Erythroblast (primary cell): ENCODE measurements at places on chromosomes 3 and 15.

- no peak for DNase-seq
Measured at GRCh38 chr3:156418428-156418827, 136.5 kb downstream of the SSR3 start.

DNA sequence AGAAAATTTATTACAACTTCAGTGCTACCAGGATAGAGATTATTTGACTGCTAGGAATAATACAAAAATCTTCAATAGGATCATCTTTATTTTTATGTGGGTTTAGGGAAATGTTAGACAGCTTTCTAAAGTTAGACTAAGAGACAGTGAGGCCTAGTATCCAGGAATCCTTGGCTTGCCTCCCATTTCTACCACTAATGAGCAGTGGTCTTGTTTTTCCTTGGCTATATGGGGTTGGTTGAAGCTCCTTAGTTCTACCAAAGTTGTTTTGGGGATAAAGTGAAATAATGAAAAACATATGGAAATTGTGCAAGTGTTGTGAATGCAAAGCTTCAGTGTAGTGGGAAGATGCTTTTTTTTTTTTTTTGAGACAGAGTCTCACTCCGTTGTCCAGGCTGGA, 16.8 kb downstream of the AP4E1 start:
- DNase-seq, result no peak

DNA sequence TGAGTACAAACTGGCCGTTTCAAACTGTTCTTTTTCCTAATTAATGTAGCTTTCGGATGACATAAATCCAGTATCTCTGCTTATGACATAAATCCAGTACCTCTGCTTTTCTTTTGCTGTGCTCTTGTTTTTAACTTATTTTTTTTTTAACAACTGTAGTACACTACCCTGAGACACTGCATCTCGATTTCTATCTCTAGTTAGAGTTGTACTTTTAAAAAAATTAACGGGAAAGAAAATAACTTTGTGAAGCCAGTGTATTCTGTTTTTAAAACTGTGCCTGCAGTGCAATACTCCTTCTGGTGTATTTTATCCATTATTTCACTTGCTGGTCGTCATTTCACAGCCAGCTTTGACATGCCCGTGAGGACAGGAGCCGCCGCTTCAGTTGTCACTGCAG, 46.6 kb downstream of the ASB7 start:
- no peak for DNase-seq

GRCh38 chr3:193981504-193981903, 154.4 kb upstream of the HES1 start:
- DNase-seq, result no peak

DNA sequence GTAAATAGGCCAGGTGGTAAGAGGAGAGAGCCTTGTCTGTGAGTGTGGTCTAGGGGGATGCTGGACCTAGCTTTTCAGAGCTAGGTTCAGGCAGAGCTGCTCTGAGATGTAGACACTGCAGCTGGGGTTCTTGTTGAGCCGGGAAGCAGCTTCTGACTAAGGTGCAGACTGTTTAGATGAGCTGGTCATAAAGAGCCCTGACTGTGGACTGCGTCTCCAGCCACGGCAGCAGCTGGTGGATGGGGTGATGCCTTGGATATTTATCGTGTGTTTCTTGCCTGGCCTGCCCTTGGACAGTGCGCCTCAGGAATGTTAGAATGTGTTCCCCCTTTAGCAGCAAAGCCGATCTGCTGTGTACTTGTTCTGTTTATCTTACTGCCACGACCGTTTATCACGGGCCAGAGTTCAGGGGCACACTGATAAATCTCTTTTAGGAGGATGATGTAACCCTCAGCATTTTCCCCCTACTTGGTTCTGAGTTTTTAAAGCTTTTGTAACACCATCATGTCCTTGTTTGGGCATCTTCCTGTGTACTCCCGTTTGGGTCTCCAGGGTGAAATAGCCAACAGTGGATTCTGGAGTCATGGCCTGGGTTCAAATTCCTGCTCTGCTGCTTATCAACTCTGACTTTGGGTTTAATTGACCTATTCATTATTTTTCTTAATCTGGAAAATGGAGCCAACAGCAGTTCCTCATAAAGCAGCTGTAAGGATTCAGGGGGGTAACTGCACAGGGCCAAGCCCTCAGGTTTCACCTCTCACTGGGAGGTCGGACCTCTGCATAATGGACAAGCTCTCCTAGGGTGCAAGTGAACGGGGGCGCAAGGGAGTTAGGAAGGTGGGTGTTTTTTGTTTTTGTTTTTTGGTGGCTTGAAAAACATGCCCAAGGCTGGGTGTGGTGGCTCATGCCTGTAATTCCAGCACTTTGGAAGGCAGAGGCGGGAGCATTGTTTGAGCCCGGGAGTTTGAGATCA, 51.4 kb downstream of the FLNB start:
- DNase-seq, result peak; percentile 87

GRCh38 chr15:37112171-37112570, 11.8 kb upstream of the MEIS2 start:
- DNase-seq, result no peak

GRCh38 chr15:56240390-56240789, 3.3 kb downstream of the RFX7 start:
- DNase-seq, result no peak

- no peak for DNase-seq
Measured at GRCh38 chr3:55636300-55637195, 149.4 kb upstream of the WNT5A start.

- no peak for DNase-seq
Measured at GRCh38 chr3:178585454-178585853, 49.2 kb downstream of the KCNMB2 start.

DNA sequence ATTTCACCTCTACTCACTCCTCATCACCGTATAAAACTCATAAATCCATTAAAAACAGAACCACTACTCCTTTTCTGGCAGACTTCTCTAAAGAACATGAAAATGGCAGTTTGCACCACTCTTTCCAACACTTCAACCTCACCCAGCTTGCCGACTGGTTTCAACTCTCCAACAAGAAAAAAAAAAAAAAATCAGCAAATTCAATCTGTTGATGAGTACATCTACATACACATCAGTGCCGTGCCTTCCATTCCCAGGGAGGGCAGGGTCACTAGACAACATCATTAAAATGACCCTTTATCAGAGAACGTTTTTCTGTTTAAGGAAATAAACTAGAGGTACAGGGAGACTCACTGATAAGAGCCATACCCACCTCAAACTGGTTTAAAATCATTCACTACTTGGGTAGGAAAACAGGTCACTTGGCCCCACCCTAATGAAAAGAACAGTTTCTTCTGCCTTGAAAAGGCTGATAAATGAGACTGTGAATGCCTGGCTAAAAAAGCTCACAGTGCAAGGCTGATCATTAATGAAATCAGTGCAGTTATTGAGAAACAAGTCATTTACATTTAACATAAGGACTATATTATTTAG, 6.0 kb downstream of the ANXA2 start:
- DNase-seq, result no peak

- DNase-seq, result no peak
Measured at GRCh38 chr3:99927671-99928457, 110.2 kb downstream of the CMSS1 start.

GRCh38 chr3:9820946-9821345, 10.9 kb downstream of the TTLL3 start:
- DNase-seq, result peak; percentile 33

DNA sequence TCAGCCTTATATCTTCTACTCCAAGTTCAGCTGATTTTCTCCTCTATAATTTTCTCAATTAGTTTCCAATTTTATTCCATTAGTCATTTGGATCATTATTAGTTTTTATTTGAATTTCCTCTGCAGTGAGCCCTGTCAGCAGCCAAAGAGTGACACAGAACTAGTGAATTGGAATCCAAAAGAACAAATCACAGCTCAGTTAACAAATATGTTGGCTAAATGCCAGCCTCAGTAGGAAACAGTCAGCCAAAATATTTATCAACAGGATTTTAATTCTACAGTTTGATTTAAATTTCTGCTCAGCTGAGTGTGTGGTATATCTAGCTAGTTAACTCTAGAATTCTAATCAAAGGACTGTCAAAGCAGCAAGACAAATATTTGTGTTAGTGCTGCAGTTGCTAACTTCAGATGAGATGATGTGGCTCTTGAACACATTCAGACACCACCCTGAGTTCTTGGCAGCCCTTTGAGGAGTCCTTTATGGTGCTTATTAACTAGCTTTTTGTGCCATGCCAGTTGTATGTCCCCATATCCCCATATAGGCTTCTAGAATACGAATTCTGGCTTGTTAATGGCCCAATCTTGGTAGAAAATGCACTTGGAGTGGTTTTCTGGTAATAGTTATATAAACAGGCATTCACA, 194.5 kb downstream of the CPNE4 start:
- DNase-seq, result no peak

DNA sequence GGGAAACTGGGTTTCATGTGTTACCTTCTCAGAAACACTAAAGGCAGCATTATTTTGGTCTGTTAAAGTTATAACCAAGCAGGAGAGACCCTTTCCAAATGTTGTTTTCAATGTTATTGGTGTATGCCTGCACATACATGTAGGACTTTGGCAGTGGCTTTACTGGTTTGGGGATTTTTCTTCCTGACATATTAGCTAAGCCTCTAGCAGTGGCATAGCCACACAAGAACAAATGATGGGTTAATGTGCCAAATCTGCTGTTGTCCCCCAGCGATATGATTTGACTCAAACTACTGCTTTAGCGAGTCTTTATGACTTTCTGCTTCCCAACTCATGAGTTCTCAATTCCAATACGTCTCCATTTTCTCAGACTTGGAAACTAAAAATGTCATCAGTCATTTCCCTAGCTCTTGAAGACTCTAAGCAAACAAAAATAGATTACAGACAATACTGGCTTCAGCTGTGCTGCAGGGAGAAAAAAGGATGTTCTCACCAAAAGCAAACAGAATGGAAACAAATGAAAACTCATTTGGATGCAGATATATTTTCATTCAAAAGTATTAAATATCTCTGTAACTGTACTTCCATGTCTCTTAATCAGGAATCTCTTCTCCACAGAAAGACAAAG, 29.6 kb downstream of the TPM1 start:
- no peak for DNase-seq

- peak; percentile 15 for DNase-seq
Measured at GRCh38 chr3:187368251-187369088, at the start of gene RTP4. Gene RTP4 (plus strand): TSS chr3:187368385. CDS start chr3:187368442, 57 bp downstream.
